ENCODE measurements at places on chromosomes 11 and 22. TPM values are rescaled to one million over a fixed set of nuclear protein-coding genes. Genes with fewer than 3 reads are reported as not detected.

GRCh38 chr11:2508793-2509192 is 64.0 kb downstream of the KCNQ1 start:
- no peaks in the 10 kb centered on the region for H3K4me1 ChIP-seq
- H3K27ac ChIP-seq = no peak overlapping the region
- H3K27me3 ChIP-seq = no peaks in the 10 kb centered on the region
- H3K4me3 ChIP-seq = no peak overlapping the region

DNA sequence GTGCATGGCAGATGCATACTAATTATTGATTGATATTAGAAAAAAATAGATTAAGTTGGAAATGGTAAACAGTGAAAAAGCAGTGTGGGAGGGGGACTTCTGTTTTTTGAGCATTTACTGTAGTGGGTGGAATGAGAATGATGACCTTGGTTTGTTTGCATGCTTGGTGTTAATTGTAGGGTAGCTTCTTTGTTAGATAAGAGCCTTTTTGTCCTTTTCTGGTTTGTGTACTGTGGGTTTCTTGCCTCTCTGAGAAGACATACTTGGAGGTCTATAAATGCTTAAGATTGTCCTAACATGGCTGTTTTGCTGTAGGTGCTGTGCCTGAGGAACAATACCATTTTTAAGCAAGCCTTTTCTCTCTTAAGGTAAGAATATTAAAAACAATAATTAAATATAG is 17.0 kb downstream of the MRPL48 start:
- H3K4me3 ChIP-seq = no peak overlapping the region
- no peaks in the 10 kb centered on the region for H3K27me3 ChIP-seq
- DNase-seq = no peak
- no peaks in the 10 kb centered on the region for H3K4me1 ChIP-seq

- H3K36me3 ChIP-seq = no peaks in the 10 kb centered on the region
- DNase-seq = no peak
- no peak overlapping the region for H3K27ac ChIP-seq
- H3K4me1 ChIP-seq = peaks cover 10% of the 10 kb centered on the region
Observed at GRCh38 chr22:30801695-30802094, 107.0 kb downstream of the OSBP2 start.

The LMO1 gene
- total RNA-seq = not detected

DNA sequence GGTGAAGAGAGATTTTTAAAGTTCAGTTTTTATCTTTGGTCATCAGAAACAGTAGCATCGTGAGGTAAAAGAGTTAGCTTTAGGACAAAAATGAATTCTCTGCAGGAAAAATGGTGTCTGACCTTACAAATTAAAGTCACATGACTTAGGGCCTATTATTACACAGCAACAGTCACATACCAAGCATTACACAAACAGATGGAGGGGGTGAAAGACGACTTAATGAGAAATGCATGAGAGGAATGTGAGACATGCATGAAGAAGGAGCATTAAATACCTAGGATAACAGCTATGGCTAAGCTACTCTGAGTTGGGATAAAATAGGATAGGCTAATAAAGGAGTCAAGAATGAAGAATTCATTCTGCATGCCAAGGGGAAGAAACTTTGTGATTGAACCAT is 77.5 kb downstream of the BLID start:
- DNase-seq = no peak
- no peaks in the 10 kb centered on the region for H3K36me3 ChIP-seq
- no peak overlapping the region for H3K4me3 ChIP-seq
- no peaks in the 10 kb centered on the region for H3K4me1 ChIP-seq
- H3K27ac ChIP-seq = no peak overlapping the region
- no peaks in the 10 kb centered on the region for H3K27me3 ChIP-seq

The KCTD14 gene
- total RNA-seq = 7.1 TPM

DNA sequence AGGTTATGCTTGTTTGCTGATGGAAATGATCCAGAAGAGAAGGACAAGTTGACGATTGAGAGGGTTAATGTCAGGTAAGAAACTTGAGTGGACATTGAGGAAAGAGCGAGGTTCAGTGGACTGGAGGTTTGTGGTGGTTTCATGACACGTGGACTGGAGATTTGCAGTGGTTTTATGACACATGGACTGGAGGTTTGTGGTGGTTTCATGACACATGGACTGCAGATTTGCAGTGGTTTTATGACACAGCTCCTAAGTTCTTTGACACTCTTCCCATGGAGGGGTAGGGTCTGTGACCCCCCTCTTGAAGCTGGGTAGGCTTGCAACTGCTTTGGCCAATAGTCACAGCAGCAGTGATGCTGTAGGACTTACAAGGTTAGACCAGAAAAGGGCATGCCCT is 5.4 kb upstream of the MAPK8IP2 start:
- no peak overlapping the region for H3K27ac ChIP-seq
- H3K4me3 ChIP-seq = no peak overlapping the region
- H3K36me3 ChIP-seq = no peaks in the 10 kb centered on the region
- DNase-seq = no peak
- peaks cover 4% of the 10 kb centered on the region for H3K4me1 ChIP-seq
- no peaks in the 10 kb centered on the region for H3K27me3 ChIP-seq

DNA sequence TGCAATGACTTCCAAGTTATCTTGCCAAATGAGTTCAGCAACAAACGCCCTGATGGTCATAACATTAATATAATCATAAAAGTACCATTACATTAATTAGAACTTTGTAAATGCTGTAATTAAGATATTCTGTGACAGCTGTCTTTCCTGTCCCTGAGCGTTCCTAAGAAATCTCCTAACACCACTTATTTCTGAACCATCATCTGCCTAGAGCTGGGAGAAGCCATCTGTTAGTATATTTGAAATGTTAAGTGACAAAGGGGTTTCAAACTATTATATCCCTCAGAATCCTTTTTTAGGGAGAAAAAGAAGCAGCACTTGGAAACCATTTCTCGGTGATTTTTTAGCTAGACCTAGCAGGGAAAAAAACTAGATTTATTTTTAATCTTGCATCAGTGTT is 657.5 kb downstream of the FAM181B start:
- no peaks in the 10 kb centered on the region for H3K27me3 ChIP-seq
- H3K4me3 ChIP-seq = no peak overlapping the region
- DNase-seq = no peak
- no peaks in the 10 kb centered on the region for H3K36me3 ChIP-seq
- no peak overlapping the region for H3K27ac ChIP-seq

- no peaks in the 10 kb centered on the region for H3K36me3 ChIP-seq
- H3K27me3 ChIP-seq = no peaks in the 10 kb centered on the region
- H3K4me1 ChIP-seq = peaks cover 8% of the 10 kb centered on the region
- H3K27ac ChIP-seq = no peak overlapping the region
Observed at GRCh38 chr22:50317178-50317577, 9.6 kb downstream of the DENND6B start.

The POLR3H gene
- 9.5 TPM for total RNA-seq

The SCGB2A2 gene
- total RNA-seq = not detected

- no peak overlapping the region for H3K27ac ChIP-seq
- H3K27me3 ChIP-seq = no peaks in the 10 kb centered on the region
- H3K4me1 ChIP-seq = no peaks in the 10 kb centered on the region
- DNase-seq = no peak
- H3K36me3 ChIP-seq = no peaks in the 10 kb centered on the region
Observed at GRCh38 chr11:114396916-114397315, 3.4 kb downstream of the C11orf71 start.

The DEUP1 gene
- not detected for total RNA-seq

The ZNF70 gene
- total RNA-seq = 2.5 TPM

GRCh38 chr11:76206327-76207081 is at the start of gene WNT11:
WNT11 (minus strand) TSS chr11:76206502; CDS start chr11:76206407, 95 bp downstream.
- peaks cover 6% of the 10 kb centered on the region for H3K4me1 ChIP-seq
- H3K36me3 ChIP-seq = no peaks in the 10 kb centered on the region
- no peaks in the 10 kb centered on the region for H3K27me3 ChIP-seq
- peak; percentile 82 for DNase-seq

The PANX3 gene
- not detected for total RNA-seq

Measured in Peyer's patch (tissue), 4 donors.